T-helper 1 cell (primary cell): ENCODE measurements at places on chromosomes 5 and 9.

DNA sequence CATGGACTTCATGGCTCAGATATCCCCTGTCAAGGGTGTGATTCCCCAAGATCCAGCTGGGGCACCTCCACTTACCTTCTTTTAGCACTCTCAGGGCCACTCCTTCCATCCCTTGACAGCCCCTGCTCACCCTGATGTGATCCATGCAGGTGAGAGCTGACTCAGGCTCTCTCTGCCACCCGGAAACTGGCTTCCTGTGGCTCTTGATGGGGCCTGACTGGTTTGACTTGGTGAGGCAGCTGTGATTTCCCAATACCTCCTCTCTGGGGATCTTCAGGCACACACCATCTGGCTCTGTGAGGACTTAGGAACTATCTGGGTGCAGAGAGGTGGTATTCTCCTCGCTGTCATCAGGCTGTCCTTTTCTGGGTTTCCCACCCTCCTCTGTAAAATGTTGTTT lies 7.9 kb upstream of the FAT2 start:
- no peak for DNase-seq

DNA sequence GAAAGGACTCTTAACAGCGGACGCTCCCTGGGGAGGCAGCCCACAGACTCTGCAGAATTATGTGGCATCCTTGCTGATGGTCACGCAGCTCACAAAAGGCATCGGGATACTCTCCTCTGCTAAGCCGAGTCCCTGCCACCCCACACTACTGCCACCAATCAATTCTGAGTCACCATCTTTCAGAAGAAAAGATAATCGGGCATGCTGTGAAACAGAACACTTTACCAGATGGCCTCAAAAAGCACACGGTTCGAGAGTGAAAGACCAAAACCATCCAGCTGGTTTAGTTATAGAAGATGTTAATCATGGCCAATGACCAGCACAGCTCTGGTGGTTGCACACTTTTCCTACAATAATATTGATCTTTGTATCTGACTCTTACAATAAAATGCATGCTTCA lies 136.3 kb downstream of the MYO10 start:
- no peak for DNase-seq

DNA sequence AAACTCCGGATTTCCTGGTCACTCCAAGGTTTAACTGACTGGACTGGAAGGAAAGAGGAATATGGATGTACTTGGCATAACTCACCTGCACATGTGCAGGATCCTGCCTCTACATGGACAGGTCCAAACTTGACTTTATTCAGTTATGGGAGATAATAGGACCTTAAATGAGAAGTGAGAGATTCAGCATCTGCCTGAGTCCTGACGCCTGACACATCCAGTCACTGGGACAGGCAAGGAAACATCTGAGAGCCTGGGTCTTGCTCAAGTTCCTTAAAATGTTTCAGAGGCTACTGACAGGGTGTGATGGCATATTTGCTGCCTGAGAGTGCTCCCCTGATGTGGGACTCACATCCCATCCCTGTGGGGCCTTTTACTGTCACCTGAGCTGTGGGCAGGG lies 34.9 kb downstream of the ZNF354A start:
- no peak for DNase-seq

DNA sequence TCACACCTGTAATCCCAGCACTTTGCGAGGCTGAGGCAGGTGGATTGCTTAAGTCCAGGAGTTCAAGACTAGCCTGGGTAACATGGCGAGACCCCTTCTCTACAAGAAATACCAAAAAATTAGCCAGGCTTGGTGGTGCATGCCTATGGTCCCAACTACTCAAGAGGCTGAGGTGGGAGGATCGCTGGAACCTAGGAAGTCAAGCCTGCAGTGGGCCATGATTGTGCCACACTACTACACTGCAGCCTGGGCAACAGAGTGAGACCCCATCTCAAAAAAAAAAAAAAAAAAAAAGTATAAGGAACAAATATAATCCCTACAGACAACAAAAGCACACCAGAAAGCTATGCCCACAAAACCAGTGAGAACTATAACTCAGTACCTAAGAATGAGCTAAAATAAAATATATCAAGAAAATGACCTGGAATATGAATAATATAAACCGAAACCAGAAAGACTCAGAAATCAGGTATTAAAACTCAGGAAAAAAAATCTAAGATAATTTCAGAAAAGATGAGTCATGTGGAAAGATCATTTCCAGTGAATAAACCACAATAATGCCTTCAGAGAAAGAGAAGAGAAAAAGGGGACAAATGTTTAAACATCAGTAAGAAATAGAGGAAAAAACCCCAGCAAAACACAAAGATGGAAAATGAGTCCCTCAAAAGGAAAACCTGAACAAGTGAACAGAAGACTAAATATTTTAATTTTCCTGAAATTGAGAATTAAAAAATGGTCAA lies 57.4 kb downstream of the GOLPH3 start:
- DNase-seq = no peak

- no peak for DNase-seq
Measured at GRCh38 chr5:60223342-60223741, 329.8 kb upstream of the PDE4D start.

DNA sequence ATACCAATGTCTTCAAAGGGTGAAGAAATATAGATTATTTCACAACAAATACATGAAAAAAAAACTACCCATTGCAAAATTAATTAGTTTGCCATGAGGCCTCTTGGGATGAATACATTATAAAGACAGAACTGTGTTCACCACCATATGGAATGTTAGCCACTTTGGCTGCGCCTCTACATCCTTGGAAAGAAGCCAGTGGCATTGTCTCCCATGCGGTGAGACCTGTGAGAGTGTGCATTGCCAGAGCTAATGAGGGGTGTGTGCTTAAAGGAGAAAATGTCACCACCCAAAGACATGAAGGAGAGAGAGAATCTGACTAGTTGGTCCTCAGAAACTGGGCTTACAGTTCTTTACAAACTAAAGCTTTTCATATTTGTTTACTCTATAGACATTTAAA lies 110.6 kb downstream of the PLPPR1 start:
- DNase-seq = no peak

DNA sequence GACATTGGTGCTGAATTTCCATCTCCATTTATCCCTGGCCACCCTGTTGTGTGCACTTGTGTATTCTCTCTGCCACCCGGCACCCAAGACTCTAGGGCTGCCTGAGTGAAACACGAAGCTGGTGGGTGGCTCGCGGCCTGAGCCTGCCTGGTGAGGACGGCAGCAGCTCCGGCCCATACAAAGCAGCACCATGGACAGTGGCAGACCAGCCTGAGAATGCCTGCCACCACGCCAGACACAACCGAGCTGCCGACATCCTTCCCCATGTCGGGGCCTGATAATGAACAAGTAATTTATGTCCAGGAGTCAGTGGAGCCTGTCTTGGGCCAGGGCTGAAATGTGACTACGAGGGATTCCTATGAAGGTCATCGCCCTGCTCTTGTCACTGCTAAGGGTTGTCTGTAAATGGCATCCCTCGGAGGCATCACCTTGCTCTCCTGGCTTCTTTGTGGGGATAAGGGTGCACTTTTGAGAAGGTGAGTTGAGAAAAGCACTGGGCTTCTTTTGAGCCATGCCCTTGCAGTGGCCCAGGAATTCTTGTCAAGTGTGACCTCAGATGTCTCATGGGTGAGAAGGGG lies 175.7 kb downstream of the MELK start:
- DNase-seq = no peak

DNA sequence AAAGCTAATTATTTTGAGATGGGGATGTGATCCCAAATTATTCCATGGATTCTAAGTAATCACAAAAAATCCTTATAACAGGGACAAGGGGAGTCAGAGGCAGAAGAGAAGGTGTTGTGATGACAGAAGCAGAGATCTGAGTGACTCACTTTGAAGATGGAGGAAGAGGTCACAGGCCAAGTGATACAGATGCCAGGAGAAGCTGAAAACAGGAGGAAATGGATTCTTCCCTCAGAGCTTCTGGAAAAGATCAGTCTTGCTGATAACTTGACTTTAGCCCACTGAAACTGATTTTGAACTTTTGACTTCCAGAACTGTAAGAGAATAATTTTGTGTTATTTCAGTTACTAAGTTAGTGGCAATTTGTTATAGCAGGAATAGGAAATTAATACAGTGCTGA lies 105.3 kb downstream of the GCNT1 start:
- no peak for DNase-seq

DNA sequence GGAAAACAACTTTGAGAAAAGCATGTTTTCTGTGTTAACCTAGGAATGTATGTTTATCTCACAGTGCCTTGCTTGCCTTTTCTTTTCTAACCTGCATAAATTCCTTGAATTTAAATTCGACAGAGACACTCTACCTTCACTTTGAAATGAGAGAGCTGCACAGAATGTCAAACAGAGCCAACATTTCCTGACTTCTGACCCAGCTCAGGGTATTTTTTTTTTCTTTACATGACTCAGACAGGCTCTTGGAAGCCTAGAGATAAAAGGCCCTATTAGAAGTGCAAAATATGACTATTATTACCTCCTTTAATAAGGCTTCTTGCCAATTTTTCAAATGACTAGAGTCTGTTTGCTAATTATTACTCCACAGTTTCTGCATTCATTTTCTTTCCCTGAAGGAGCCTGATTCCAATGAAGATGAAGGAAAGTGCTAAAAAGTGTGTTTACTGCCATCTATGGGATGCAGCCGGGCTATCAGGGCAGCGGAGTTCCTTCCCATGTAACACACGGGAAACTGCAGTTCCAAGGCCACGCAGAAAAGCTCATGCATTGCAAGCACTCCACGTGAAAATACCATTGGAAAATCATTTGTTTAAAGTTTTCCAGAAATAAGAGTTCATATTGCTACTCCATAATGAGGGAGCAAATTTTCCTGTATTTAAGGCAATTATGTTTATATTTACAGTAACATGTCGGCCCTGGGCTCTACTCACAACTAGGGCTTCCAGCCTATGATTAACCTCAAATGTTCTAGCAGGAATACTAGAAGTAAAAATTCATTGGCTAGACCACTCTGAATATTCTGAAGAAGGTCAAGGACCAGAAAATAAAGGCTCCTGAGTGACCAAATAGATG lies 485.6 kb downstream of the ZSWIM6 start:
- DNase-seq = no peak

DNA sequence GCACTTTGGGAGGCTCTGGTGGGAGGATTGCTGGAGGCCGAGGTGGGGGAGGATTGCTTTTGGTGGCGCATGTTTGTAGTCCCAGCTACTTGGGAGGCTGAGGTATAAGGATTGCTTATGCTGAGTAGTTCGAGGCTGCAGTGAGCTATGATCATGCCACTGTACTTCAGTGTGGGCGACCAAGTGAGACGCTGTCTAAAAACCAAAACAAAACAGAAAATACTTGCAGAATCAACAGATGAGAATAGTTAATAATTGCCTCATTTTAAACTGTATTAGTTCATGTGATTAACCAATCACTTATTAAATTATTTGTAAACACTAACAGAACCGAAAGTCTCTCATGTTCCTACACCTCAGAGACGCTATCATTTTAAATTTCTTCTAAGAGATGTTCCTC lies 118.1 kb downstream of the CCDC171 start:
- no peak for DNase-seq

GRCh38 chr5:6556089-6556801 lies 76.6 kb downstream of the NSUN2 start:
- DNase-seq = no peak

GRCh38 chr9:31251386-31251785 lies 1133.1 kb upstream of the ACO1 start:
- DNase-seq = no peak

GRCh38 chr5:148687427-148687826 lies 33.1 kb upstream of the HTR4 start:
- no peak for DNase-seq

DNA sequence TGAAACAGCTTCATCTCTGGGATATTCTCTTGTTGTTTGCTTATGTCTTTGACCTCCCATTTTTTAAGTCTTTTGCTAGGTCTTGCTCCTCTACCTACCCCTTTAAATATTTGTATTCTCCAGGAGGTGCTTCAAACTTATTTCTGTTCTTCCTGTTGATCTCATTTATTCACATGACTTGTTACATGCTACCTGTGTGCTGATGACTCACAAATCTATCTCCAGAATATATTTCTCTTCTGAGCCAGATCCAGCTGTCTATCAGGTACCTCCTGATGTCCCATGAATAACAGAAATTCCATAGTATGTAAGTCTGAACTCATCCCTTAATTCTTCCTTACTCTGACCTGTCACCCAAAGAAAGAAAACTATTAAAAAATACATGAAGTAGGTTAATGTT lies 11.0 kb downstream of the NIPBL start:
- DNase-seq = no peak

DNA sequence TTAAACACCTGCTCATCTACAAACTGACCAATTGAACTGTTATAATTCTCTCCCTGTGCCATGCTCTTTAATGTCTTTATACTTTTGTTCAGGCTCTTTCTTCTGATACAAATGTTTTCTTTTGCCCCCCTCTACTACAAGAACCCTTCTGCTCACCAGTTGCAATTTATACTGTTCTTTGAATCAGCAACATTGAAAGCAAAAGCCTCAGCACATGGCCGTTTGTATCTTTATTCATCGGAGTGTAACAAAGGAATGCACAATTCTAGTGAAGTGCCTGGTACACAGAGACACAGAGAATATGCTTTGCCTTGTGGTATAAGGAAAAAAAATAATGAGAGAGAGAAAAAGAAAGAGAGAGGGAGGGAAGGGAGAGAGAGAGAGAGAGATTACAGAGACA lies 547.1 kb downstream of the CDH12 start:
- no peak for DNase-seq

- DNase-seq = no peak
Measured at GRCh38 chr5:159061834-159062474, 37.8 kb downstream of the EBF1 start.
